ENCODE measurements at places on chromosomes 4 and X. TPM values are rescaled to one million over a fixed set of nuclear protein-coding genes. Genes with fewer than 3 reads are reported as not detected.

GRCh38 chr4:128600996-128601871 is 208.3 kb upstream of the JADE1 start:
- no peak for DNase-seq

GRCh38 chrX:24380262-24381187 is 20.1 kb downstream of the SUPT20HL1 start:
- no peak for DNase-seq

DNA sequence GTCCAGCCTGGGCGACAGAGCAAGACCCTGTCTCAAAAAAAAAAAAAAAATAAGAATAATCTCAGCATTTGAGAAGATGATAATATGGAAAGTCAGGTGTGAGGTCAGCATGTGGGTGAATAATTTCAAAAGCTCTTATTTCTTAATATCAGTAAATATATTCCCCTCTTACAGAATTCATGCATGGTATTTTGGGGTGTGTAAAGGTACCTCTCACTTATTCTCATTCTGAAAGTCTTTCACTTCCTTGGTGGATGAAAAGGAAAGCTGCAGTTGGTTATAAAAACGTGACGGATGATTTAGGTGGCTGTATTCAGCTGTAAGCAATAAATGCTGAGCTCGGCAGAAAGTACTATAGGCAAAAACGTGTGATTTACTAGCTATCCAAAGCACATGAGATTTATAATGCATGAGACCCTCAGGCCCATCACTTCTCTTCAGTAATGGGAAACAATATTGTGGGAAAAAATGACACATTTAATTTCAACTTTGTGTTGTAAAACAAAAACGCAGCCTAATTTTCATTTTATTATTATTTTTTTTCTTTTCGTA is 353.2 kb upstream of the MAGEB2 start:
- DNase-seq = no peak

DNA sequence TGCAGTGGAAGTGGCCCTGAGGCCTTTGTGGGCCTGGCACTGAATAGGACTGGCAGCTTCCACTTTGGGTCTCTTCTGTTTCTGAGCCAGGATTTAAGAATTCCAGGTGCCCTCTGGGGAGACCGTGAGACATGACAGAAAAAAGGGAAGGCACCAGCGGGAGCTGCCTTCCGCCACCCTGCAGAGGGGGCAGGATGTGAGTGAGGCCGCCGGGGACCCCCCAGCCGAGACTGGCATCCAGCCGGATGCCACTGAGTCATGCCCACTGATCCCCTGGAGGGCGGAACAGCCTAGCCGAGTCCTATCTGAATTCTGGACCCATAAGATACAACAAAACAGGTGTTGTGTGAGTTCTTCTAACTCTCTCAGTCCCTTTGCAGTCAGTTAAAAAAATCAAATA is 41.3 kb downstream of the C4orf50 start:
- DNase-seq = no peak

DNA sequence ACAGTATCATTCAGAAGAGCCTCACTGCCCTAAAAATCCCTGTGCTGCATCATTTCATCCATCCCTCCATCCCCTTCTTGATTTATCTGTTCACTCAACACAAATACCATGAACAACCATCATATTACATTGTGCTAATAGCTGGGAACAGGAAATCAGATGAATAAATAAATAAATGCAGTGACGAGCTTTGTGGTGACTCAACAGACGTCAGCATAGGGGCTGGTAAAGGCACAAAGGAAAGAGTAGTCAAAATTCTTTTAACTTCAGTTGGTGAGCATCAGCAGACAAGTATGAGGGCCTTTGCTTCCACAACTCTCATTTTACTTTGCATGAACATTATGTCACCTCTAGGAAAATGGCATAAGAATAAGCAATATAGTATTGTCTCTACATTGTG is 65.5 kb downstream of the EDNRA start:
- DNase-seq = no peak

DNA sequence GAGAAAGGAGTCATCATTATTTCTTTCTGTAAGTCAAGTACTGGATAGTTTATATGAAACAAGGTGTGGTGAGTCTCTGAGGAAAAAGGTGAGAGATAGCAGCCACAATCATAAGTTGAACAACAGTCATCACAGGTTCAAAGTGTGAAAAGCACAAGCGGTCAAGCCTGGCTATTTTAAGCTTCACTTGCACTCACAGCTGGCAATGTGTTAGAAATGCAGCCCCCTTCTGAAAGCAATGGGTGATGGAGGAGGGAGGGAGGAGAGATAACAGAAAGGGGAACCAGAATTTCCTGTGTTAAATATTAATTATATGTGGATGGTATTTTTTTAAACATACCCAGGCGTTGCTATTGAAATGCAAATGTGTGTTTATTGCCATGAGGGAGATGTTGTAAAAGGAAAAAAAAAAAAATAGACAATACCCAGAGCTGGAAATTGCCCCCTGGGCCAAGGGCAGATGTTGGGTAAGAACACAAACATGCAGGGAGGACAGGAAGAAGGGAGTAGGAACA is 26.9 kb upstream of the BMP3 start:
- DNase-seq = no peak

- no peak for DNase-seq
These were observed 102.3 kb upstream of the MAB21L2 start for GRCh38 chr4:150479657-150480056.

DNA sequence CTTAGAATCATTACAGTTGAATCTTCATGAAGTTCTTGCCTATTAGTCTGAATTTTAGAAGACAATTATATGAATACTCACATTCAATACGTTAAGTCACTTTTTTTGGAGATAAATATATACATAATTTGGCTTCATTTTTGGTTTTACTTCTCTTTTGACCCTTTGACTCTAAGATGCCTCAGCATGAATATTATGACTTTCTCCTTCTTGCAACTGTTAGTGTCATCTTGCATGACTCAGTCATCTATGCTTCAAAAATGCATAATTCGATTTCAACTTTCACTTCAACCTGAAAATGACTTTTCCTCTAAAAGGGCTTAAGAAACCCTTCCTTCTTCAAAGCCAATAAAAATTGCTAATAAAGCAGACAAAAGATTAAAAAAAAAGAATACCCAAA is 1427.5 kb downstream of the ADGRL3 start:
- no peak for DNase-seq

TMPRSS11F gene
- not detected for total RNA-seq

GRCh38 chr4:173357939-173358338 is 12.8 kb upstream of the SAP30 start:
- no peak for DNase-seq

DNA sequence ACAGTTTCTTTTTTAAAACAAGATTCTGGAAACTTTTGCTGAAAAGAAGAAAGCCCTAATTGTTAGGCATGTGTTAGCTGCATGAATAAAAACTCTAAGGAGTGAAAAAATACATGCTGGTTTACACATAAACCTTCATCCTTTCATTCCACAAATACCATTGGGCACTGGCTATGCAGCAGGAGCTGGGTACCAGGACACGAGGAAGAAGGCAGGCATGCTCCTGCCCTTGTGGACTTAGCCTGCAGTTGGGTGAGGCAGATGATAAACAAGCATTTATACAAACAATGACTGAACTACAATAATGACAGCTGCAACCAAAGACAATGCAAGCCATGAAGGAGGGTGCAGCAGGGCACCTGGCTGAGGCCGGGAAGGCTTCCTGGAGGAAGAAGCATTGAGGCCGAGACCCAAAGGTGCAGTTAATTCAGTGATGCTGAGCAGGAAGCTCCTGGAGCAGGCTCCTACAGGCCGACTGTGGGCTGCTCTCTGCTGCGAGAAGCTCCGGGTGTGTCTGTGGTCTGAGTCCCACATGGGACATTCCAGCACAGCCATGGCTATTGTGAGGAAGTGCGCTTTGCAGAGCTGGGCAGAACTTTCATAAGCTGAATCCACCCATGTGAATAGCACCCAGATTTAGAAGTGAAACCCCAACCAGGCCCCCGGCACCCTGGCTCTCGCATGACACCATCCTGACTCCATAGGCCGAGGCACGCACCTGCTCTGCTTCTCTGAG is 44.0 kb upstream of the MXD4 start:
- DNase-seq = no peak

IL1RAPL2 gene
- not detected for total RNA-seq

DNA sequence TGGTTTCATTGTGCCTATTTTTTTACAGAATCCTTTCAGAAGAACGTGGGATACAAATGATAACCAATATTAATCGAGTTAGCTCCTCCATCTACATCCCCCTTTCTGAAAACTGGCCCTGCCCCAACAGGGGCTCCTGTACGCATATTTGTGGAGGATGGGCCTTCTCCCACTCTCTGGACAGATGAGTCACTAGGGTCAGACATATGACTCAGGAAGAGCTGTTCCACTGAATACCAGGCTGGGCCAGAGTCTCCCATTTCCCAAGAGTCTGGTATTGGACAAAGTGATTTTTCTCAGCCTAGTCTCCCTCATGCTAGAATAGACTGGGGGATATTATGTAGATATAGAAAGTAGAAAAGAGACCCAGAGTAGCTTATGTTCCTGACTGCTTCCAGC is 142.4 kb downstream of the TSPAN5 start:
- DNase-seq = no peak

DNA sequence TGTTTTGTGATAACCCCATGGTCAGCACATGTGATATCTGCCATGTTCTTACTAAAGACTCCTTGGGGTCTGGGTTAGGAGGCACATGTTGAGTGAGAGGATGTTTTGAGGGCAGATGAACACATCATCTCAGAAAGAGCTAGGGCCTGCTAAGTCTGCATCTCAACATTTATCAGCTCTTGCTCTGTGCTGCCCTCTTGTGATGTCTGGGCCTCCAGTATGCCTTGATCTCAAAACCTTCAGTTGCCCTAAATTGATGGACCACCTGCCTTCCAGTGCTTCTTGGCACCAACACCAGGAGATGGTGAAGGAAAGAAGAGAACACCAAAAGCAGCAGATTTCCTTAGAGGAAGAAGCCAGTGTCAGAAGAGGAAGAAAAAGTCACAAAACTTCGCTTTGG is 22.5 kb downstream of the MID1 start:
- no peak for DNase-seq

- no peak for DNase-seq
These were observed 10.7 kb downstream of the PWWP3B start for GRCh38 chrX:106178826-106179225.

DNA sequence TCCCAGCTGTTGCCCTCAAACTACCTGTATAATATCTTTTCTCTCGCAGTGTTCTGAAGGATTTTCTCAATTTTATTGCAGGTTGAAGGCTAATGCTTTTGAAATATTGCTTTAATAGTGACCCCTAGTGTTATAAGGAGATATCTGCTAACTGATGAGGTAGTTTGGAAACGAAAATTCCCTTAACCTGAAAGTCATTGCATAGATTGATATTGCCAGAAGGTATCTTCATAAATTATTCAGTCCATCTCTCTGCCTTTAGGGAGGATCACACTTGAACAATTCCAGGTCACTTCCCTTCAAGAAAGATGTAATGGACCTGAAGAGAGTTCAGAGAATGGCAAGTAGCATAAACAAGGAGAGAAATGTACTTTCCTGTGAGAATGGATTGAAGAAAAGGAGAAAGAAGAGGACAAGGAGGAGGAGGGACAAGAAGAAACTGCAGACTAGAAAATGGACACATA is 44.1 kb downstream of the TIGD4 start:
- no peak for DNase-seq

DNA sequence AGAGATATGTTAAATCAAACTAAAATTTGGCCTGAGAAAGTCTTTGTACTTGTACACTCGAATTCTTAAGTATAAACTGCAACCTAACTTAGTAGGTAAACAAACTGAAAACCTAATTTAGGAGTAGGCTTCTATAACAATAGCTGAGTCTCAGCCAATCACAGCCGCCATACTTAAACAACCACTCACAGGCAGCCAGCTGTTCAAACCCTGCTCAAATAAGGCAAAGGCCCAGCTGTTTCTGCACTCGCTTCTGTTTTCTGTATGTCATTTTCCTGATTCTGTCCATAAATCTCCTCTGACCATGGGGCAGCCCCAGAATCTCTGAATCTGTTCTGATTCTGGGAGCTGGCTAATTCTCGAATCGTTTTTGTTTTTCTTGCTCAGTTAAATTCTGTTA is 7.8 kb upstream of the PLS3 start:
- no peak for DNase-seq

ZXDA gene
- total RNA-seq = 4.3 TPM

GRCh38 chr4:110815950-110816349 is 193.1 kb upstream of the PITX2 start:
- no peak for DNase-seq

DNA sequence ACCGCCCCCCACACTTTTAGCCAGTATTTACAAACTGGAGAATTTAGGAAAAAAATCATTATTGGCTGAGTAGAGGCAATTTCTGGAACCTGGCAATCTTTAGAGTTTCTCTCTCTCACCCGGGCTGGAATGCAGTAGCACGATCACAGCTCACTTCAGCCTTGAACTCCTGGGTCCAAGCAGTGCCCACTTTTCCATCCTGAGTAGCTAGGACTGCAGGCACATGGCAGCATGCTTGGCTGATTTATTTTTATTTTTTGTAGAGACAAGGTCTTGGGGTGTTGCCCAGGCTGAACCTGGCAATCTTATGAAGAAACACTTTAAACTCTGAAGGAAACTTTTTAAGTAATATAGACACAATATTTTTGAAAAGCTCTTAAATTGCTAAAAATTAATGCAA is 120.1 kb downstream of the AFF1 start:
- DNase-seq = no peak

CCKAR gene
- total RNA-seq = not detected

DNA sequence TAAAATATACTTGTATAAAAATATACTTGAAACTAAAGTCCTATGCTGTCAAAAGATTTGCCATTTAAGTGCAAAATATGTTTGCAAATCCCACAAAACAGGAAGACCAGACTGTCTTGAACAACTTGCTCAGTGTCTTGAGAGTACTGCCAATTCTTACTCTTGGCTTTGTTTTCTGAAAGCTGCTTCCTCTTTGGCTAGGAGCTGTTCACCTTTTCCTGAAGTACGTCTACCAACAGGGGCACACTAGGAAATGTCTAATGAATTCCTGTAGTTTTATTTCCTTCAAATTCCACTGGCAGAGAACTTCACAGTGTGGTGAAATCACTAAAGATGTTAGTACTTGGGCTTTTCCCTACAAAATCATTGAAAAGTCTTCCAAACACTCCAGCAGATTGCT is 46.4 kb upstream of the ABCG2 start:
- no peak for DNase-seq

DNA sequence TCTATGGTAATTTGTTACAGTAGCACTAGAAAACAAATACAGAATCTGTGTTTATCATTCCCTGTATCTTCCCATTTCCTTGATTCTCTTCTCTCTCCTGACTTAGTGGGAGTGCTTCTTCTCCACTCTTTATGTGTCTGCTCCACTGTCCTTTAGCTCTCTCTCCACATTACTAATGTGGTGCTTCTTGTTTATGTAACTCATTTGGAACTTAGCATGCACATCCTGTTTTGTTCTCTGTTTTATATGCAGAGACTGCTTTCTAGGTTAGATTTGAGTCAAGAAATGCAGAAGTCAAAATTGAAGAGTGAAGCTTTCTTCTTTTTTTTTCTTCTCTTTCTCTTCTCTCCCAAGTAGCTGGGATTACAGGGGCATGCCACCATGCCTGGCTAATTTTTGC is 25.9 kb downstream of the ADH1A start:
- DNase-seq = no peak

All from CD8-positive, alpha-beta memory T cell (primary cell).